ENCODE measurements at places on chromosomes 6 and 20.
A peak's percentile ranks its signal among the peaks of the same experiment; 100 is the strongest.

DNA sequence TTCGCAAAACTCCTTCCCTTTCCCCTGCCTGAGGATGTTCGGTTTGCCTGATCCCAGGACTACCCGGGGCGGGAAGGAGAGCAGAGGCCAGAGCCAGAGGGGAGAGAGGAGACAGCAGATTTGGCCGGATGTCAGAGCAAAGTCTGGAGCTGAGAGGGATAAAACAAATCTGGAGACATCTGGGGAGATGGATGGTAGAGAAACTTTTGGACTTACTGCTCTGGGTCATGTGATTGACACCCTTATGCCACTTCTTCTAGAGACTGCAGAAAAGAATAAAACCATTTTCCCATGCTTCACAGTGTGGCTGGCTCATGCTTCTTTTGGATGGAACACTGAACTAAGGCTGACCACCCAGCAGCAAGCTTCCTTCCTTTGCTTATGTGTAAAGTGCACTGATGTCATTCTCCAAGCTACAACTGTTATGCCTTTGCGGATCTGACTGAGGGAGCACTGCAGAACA lies 174.7 kb downstream of the FOXC1 start:
- H3K27ac ChIP-seq = no peak overlapping the region
- peaks cover 9% of the 10 kb centered on the region for H3K4me1 ChIP-seq
- DNase-seq = no peak

GRCh38 chr6:30101444-30102413 lies 11.2 kb downstream of the TRIM31 start:
- H3K4me1 ChIP-seq = peaks cover 40% of the 10 kb centered on the region
- H3K27ac ChIP-seq = no peak overlapping the region
- H3K27me3 ChIP-seq = peaks cover 69% of the 10 kb centered on the region
- H3K4me3 ChIP-seq = peak overlapping the region; percentile 71

GRCh38 chr6:56759521-56759920 lies 116.8 kb upstream of the DST start:
- H3K27me3 ChIP-seq = peaks cover 5% of the 10 kb centered on the region
- no peaks in the 10 kb centered on the region for H3K4me1 ChIP-seq
- no peak overlapping the region for H3K4me3 ChIP-seq
- H3K36me3 ChIP-seq = no peaks in the 10 kb centered on the region
- no peak overlapping the region for H3K27ac ChIP-seq
- no peak for DNase-seq

DNA sequence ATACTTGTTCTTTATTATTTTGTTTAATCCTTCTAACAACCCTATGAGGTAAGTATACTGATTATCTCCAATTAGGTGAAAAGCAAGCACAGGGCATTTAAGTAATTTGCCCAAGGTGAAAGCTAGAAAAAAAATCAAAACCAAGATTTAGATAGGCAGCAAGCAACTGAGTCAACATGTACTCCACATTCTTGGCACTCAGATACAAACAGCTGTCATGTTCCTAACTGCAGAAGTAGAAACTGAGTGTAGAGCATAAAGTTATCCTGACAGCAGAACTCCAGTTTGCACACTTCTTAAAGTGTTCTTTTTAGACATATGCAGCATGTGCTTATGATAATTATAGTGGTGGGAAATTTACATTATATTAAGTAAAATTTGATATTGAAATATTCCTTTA lies 278.1 kb downstream of the MEI4 start:
- no peak overlapping the region for H3K4me3 ChIP-seq
- DNase-seq = no peak
- no peaks in the 10 kb centered on the region for H3K27me3 ChIP-seq
- H3K36me3 ChIP-seq = no peaks in the 10 kb centered on the region
- H3K27ac ChIP-seq = no peak overlapping the region

Data from activated naive CD8-positive, alpha-beta T cell treated with anti-CD3 and anti-CD28 coated beads, Interleukin-2, amount 10 ng/mL, durations not matched to agents 7 days and 5 days (primary cell).